ENCODE measurements at places on chromosomes 2 and 18.

GRCh38 chr2:62858231-62858832 lies 152.8 kb downstream of the EHBP1 start:
- no peak for ATAC-seq

DNA sequence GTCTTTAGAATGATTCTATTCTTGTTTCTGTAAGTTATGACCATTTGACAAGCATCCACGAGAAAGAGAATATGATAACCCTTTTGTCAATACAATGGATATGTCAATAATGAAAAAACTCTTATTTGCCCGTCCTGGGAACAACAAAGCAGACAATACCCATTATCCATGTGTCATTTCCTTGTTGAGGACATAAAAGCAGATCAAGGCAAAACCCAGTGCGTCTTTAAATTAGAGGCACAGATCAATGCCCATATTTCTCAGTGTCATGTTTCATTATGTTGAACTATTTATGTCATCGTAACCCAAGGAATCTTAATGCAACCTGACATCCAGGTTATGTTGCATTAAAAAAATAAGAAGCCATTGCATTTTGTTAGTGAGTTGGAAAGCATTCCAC lies 365.0 kb upstream of the CELF4 start:
- ATAC-seq = no peak

- ATAC-seq = no peak
These were observed 78.4 kb downstream of the NCKAP5 start for GRCh38 chr2:133489641-133490410.

DNA sequence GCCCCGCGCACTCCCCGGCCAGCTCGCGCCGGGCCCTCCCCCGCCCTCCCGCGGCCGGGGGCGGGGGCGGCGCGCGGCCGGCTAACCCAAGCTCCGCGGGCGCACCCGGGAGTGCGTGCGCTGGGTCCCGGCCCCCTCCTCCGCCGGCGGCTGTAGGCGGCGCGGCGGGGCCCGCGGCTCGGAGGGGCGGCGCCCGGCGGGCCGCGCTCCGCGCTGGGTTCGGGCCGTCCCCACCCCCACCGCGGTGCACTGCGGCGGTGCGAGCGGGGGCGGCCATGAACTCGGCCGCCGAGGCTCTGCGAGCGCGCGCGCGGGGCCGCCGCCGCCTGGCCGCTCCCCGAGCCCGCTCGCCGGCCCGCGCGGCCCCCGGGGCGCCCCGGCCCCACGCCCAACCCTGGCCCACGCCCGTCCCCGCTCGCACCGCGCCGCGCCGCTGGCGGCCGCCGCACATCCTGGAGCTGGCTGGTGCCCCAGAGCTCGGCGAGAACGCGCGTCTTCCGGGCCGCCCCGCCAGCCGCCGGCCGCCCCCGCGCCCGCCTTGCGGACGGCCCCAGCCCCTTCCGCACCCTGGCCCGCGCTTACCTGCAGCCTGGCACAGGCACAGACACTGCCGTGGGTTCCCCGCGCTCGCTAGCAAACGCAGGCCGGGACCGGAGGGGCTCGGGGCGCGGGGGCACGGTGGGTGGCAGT lies at the start of gene ZBTB14:
TSS of gene ZBTB14 (minus strand) at position 496 of the 690 bp plus-strand sequence. CDS start 2,480 bp downstream, outside the sequence.
- peak; percentile 40 for ATAC-seq

DNA sequence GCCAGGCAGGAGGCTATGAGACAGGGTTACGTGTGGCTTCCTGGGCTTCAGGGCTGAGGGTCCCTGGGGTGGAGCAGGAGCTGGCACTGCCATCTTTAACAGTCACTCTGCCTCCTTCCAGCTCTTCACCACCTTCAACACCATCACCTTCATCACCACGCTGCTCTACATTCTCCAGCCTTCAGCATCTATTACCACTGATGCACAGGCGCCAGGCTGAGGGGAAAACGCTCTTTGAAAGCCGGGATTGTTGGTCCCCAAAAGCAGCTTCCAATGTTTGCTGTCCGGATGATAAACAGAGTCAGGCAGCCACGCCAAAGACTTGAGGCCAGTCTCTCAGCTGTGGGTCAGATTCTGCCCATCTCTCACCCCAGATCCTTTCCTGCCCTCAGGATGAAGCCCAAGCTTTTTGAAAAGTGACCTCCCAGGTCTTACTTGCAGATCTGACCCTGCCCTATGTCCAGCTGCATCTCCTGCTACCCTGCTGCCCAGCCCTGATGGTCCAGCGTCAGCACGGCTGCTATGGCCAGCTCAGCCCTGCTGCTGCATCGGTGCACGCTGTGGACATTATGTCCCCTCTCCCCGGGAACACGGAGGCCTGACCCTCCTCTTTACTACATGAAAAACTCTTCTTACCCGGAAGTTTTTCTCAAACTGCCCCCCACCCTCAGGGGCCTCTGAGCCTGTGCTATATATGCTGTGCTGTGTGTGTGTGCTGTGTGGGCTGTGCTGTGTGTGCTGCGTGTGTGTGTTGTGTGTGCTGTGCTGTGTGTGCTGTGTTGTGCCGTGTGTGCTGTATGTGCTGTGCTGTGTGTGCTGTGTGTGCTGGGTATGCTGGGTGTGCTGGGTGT lies 31.2 kb upstream of the MAL start:
- ATAC-seq = no peak

DNA sequence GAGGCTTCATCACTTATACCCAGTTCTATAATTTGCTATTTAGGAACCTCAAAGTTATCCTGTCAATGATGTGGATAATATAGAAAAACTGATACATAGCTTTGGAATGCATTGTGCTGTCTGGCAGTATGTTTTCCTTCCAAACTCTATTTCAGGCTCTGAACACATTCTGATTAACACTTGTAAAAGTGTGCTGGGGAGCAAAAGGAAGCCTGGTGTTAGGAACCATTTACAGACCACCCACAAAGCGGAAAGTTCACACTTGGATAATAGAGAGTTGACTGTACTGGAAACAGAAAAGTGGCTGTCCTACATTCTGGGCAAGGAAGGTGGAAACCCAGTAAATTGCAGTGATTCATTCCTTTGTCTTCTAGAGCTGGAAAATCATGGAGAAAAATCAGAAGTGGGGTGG lies 114.5 kb upstream of the ZFP36L2 start:
- ATAC-seq = peak; percentile 36

DNA sequence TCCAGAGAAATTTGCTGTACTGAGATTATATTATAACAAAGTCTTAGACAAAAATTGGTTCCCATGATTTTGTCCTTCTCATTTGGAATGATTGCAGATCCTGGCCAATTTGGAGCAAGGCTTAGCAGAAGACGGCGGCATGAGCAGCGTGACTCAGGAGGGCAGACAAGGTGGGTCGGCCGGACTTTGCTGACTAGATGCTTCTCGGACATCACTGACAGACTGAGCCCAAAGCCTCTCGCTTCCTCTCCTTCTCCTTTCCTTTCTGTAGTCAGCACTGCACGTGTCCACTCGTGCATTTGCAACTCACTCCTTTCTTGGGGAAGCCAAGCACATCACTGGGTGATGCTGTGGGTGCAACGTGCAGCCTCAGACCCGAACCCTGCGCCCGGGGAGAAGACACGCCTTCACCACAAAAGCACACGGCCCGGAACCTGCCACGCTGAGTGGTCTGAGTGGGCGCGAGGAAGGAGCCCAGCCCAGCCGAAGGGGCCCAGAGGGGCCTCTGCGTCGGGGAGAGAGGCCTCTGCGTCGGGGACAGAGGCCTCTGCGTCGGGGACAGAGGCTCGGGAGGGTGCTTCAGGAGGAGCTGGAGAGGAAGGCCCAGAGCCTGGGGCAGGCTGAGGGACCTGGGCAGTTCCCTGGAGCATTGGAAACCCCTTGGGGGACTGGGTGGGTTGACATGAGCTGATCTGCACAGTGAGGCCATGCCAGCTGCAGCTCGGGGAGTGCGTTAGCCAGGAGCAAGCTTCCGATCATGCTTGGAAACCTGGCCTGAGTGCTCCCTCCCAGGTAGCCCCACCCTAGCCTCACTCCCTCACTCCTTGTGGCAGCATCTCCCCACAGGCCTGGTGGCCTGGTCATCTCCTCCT lies 61.6 kb downstream of the ADI1 start:
- ATAC-seq = peak; percentile 7

GRCh38 chr2:239929504-239929903 lies 95.6 kb downstream of the NDUFA10 start:
- ATAC-seq = no peak

- ATAC-seq = no peak
These were observed 3.5 kb downstream of the CAPN14 start for GRCh38 chr2:31213601-31214443.

- no peak for ATAC-seq
These were observed 32.1 kb upstream of the PAX3 start for GRCh38 chr2:222330910-222331309.

GRCh38 chr2:96683307-96683706 lies 40.7 kb downstream of the FER1L5 start:
- no peak for ATAC-seq

GRCh38 chr18:44128365-44128764 lies 552.3 kb upstream of the SETBP1 start:
- ATAC-seq = no peak

GRCh38 chr2:236915726-236916125 lies 170.0 kb upstream of the COPS8 start:
- ATAC-seq = no peak

DNA sequence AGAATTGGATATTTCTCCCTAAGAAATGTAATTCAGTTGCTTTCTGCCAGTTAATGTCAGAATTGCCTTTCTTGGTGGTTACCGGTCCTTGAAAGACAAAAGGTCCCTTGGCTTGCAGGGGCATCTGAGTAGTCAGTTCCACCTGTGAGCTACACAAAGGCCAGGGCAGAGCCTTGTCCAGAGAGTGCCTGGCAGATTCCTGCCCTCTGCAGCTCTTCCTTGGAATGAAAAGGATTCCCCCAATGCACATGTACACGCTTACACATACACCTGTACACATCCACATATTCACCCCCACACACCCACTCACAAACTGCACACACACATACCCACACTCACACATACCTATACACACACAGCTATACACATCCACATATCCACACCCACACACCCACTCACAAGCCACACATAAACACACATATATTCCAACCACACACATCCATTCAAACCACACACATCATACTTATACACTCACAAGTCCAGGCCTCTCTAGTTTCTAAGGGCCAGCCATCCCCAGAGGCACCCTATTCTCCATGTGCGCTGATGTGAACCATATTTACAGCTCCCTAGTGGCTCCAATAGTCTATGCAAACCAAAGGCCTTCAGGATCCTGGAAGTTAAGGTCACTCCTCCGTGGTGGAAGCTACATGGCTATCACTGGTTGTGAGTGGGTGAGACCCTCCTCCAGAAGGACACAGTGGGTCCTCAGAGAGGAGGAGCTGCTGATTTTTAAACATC lies 9.6 kb downstream of the CYRIA start:
- no peak for ATAC-seq

- peak; percentile 19 for ATAC-seq
These were observed 130.9 kb upstream of the ITGA6 start for GRCh38 chr2:172296267-172297046.

DNA sequence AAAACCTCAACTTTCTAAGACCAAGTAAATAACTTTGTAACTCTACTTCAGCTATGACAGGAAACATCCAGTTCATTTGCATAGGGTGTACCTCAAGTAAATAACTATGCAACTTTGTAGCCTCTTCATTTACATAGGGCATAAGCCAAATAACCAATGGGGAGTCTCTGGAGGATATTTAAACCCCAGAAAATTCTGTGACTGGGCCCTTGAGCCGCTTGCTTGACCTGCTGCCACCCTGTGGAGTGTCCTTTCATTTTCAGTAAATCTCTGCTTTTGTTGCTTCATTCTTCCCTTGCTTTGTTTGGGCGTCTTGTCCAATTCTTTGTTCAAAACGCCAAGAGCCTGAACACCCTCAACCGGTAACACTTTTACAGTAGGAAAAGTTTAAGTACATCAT lies 1112.7 kb upstream of the NRXN1 start:
- ATAC-seq = no peak

GRCh38 chr2:219634951-219635751 lies 7.7 kb downstream of the SLC4A3 start:
- no peak for ATAC-seq

GRCh38 chr2:109499566-109499965 lies 114.2 kb downstream of the SEPTIN10 start:
- peak; percentile 24 for ATAC-seq

- ATAC-seq = no peak
These were observed 352.6 kb downstream of the SS18 start for GRCh38 chr18:25737710-25738311.

GRCh38 chr2:8623958-8624591 lies 57.8 kb upstream of the ID2 start:
- no peak for ATAC-seq

GRCh38 chr2:172639256-172639655 lies 83.4 kb downstream of the PDK1 start:
- ATAC-seq = no peak

DNA sequence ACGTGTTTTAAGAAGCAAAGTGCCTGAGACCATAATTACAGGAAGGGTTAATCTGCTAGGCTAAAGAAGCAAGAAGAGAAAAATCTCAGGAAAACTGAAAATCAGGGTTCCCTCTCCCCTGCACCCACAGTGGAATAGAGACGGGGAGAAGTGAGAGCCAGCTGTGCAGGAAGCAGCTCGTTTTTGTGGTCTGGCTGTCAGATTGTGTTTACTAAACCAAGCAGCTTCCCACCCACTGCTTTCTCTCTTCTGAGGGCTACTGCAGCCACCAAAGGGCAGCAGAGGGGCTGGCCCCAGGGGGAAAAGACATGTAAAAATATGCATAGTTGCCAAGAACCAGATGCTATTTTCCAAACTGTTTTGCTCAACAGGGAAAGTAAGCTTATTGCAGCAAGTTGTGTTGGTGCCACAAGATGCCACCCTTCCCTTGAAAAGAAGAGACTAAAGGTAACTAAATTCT lies 72.6 kb upstream of the THUMPD2 start:
- no peak for ATAC-seq

DNA sequence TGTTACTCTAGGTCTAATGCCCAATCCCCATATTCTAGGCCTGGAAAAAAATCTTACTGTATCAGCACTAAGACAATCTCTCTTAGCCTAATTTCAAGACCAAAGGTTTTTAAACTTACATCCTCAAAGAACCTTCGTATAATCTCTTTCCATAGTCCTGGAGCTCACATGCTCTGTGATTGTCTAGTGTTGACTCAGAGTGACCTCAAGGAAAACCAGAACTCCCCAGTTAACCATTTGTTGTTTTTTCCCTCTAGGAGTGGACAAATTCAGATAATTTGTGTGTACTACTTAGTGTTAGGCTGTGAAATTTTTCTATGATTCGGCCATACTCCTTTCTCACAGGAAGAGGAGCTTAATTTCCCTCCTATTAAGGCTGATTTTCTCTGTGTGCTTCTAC lies 536.1 kb downstream of the SLC4A3 start:
- no peak for ATAC-seq

GRCh38 chr2:196640031-196640548 lies 575 bp downstream of the CCDC150 start:
- ATAC-seq = no peak

DNA sequence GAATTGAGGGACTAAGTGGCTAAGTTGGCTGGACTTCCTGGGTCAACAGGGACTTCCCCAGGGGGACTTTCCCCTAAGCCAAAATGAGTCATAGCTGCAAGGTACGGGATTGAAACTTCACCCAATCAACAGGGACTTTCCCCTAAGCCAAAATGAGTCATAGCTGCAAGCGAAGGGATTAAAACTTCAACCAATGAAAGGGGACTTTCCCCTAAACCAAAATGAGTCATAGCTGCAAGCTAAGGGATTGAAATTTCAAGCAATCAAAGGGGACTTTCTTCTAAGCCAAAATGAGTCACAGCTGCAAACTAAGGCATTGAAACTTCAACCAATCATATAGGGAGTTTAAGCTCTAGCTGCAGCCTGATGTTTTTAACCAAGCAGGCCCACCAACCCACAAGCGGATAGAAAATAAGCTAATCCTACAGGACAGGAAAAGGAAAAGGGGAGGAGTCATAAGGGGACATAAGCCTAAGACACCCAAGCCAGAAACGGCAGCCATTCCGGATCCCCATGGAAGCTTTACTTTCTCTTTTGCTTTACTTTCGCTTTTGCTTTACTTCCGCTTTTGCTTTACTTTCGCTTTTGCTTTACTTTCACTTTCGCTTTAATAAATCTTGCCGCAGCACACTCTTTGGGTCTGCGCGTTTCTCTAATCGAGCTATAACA lies 1375.4 kb upstream of the CELF4 start:
- peak; percentile 65 for ATAC-seq

Measured in esophagus mucosa (tissue), 1 donor.